ENCODE measurements at places on chromosomes 1 and 21.

DNA sequence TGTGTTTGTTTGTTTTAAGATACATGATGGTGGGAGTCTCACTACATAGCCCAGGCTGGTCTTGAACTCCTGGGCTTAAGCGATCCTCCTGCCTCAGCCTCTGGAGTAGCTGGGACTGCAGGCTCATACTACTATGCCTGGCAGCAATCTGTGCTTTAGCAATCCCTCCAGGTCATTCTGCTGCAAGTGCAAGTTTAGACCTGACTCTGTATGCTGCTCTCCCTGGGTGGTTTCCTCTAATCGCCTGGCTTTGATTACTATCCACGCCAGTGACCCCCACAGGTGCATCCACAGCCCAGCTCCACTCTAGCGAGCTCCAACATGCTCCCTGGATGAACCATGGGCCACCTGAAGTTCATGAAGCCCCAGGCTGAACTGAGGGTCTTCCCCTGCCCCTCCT lies 15.5 kb upstream of the PABPC4 start:
- no peak for DNase-seq

DNA sequence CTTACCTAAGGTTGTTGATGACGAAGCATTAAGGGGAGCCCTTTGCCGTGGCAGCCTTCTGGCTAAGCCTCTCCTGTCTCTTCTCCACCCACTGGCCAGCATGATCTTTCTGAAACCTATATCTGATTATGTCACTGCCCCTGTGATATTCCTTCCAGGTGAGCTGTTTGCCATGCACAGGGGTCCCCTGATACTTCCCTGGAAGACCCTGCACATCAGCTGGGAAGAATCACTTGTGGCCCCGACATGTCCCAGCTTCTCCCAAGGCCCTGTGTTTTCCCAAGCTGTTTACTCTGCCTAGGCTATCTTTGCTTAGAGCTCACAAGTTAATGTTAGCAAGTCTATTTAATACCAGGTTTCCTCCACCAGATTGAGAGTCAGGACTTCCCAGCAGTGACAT lies 12.3 kb downstream of the RD3 start:
- DNase-seq = no peak

DNA sequence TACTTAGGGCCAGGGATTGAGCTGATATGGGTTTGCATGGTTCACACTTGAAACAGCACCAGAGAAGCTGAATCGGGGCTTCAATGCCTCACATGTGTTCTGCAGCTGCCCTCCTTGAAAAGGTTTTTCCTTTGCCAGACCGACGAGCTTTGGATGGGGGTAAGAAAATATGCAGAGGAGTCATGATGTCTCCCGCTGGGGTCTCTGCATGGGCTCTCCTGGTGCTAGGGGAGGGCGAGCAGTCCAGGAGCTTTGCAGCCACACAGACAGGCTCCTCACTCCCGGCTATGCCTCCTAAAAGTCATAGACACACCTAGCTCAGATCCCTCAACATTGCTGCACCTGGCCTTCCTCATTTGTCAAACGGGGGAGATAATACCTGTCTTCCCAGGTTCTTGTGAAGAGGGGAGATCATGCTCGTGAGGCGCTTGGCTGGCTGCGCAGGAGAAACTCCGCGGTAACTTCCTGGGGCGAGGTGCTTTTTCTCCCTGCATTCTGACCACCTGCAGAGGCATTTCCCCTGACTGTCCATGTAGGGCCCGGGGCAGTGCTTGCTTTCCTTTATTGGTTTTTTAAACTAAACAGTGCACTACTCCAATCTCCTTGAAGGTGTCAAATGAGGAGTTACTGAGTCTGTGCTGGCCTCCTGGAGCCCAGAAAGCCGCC lies 112.4 kb downstream of the PLXNA2 start:
- no peak for DNase-seq

DNA sequence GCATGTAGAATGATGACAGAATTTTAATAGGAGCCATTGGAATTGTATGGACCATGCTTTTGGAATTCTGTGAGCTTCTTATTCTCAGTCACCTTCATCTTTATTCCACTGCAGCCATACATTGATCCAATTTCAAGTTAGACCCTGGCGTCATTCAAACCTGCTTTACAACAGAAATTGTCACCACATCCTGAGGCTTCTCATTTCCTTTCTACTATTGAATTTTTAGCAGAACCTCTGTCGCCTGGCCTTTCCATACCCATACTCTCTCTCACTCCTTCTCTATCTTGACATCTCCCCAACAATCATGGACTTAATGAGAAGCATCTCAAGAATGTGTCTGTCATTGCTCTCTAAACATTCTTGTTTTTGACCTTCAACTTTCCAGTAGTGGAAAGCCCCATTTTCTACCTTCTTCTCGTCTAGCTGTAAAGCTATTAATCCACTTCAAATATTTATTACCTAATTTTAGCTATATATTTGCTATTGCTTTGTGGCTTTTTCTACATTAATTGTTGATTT lies 74.1 kb downstream of the CRB1 start:
- no peak for DNase-seq

GRCh38 chr1:26257222-26257621 lies 22.7 kb upstream of the SH3BGRL3 start:
- no peak for DNase-seq

DNA sequence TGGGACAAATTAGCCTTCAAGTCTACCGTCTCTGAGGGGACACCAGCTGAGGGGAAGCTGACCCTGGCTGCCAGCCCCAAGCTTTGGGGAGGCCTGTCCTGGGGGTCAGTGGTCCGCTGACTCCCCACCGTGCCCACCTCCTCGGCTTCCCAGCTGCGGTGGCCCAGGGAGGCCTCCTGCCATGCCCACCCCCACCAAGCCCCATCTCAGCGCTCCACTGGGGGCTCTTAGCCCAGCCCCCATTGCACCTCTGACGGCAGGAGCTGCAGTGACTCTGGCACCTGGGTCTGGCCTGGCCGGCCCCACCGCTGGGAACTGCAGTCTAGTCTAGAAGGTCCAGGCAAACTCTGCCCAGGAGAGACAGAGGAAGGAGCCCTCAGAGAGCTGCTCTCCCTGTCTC lies 30.2 kb upstream of the SIM2 start:
- DNase-seq = no peak

GRCh38 chr1:110291241-110292030 lies 47.7 kb upstream of the RBM15 start:
- no peak for DNase-seq
